ENCODE measurements at places on chromosomes 3 and 15.

DNA sequence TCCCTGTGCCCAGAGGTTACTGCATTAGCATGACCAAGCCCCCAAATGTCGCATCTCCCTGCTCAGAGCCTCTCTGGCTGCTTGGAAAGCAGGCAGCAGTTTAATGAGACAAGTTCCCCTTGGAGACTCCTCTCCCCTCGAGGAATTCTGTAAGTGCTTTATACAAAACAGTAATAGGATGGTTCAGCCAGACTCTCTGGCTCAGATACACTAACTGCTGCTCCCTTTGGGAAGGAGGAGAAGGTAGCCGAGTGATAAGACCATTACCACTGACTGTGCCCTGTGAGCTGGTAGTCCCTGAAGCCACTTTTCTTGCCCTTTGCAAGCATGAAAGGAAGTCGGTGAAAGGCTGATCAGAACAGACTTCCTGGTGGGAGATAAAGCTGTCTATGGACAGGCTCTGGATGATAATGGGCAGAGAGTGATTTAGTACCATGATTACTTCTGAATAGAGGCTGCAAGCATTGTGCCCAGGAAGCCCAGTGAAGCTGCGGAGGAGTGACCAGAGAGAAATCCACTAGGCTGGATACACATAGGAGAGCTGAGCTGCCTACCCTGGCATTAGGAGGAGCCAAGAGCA is 100.8 kb downstream of the SEMA6D start:
- no peak for DNase-seq

GRCh38 chr15:22951031-22951380 is 29.2 kb downstream of the CYFIP1 start:
- DNase-seq: no peak

DNA sequence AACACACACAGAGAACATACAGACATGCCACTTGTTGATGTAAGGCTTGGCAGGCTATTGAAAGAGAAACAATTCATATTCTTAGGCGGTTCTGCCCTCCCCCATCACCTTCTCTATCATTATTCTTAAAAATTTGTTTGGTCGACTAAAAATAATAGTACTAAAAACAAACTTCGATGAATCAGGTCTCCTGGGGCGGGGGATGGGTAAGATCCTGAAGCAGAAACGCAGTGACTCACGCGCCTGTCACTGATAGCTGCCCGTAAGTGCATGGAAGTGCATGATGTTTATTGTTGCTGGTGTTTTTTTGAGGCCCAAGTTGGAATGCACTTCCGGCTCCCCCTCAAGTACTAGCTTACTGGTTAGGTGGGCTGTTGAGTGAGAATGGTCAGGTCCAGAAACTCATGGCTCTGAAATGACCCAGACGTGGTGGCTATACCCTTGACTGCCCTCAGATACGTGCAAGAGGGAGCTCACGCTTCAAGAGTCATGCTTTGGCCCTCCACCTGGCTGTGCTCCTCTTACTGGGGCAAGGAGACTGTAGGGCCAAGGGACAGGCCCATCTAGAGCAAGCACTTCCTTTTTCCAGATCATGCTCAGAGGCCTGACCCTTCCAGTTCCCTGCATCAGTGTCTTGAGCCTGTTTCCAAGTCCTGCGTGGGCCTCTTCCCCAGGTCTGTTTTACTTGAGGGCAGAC is 10.9 kb downstream of the SMAD3 start:
- DNase-seq: no peak

- no peak for DNase-seq
These were observed 62.2 kb downstream of the DIPK2A start for GRCh38 chr3:144033863-144034262.

DNA sequence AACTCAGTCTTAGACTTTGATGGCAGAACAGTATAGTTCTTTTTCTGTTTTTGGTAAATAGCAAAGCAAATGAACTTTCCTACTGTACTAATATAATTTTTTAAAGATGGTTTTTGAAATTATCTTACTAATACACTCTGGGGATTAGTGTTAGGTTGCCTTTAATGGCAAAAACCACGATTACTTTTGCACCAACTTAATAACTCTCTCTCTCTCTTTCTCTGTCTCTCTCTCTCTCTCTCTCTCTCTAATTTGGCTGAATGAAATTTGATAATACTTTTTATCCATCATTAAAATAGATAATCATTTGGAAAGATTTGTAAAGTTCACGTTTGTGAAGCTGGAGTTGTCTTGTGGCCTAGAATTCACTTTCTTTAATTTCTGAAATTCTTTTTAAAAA is 257.8 kb downstream of the LPP start:
- DNase-seq: no peak

DNA sequence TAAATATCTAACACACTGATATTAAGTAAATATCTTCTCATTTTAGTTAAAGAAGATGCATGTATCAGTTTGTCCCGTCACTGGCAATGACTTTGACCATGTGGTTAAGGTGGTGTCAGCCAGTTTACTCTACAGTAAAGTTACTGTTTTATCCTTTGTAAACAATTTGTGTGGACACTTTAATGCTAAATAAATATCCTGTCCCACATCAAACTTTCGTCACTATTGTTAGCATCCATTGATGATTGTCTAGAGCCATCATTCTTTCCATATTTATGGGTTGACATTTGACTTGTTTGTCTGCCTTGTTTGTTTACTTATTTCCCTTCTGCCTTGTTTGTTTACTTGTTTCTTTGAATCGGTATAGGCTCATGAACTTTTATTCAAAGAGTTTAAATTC is 11.0 kb upstream of the GPD1L start:
- DNase-seq: no peak

- DNase-seq: no peak
These were observed 87.7 kb upstream of the LIMD1 start for GRCh38 chr3:45506751-45507391.

GRCh38 chr3:44530911-44531310 is 24.1 kb upstream of the ZKSCAN7 start:
- no peak for DNase-seq

- DNase-seq: no peak
These were observed 233.9 kb upstream of the CADM2 start for GRCh38 chr3:84724877-84725276.

GRCh38 chr3:149114458-149114857 is 15.0 kb upstream of the HPS3 start:
- DNase-seq: no peak

GRCh38 chr15:100951965-100952364 is 32.8 kb downstream of the LRRK1 start:
- no peak for DNase-seq

DNA sequence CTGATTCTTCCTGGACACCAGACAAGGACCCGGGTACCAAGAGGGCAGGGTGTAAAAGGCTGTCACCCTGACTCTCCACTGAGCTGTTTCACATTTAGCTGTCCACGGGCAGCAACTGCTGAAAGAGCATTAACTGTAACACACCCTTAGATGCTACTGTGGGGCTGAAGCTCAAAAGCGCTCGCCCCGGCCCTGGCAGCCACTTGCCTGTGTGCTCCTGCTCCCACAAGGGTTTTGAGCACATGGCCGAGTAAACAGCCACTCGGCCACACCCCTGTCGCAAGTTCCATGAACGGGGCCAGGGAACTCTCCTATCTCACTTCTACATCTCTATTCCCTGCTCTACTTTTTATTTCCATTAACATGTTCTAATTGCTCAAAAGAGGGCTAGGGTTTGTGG is 421.7 kb downstream of the TUSC7 start:
- DNase-seq: no peak

- DNase-seq: no peak
These were observed 1223.2 kb downstream of the OTOL1 start for GRCh38 chr3:162719684-162720341.

- DNase-seq: peak; percentile 23
These were observed 97.2 kb downstream of the TBC1D5 start for GRCh38 chr3:17645074-17645698.

- DNase-seq: no peak
These were observed 24.8 kb upstream of the PDCD6IP start for GRCh38 chr3:33773637-33774036.

GRCh38 chr3:64501298-64501906 is 186.4 kb downstream of the ADAMTS9 start:
- no peak for DNase-seq

GRCh38 chr15:91572110-91572509 is 281.4 kb upstream of the SLCO3A1 start:
- no peak for DNase-seq

- no peak for DNase-seq
These were observed 66.3 kb upstream of the POLG start for GRCh38 chr15:89400782-89401545.

DNA sequence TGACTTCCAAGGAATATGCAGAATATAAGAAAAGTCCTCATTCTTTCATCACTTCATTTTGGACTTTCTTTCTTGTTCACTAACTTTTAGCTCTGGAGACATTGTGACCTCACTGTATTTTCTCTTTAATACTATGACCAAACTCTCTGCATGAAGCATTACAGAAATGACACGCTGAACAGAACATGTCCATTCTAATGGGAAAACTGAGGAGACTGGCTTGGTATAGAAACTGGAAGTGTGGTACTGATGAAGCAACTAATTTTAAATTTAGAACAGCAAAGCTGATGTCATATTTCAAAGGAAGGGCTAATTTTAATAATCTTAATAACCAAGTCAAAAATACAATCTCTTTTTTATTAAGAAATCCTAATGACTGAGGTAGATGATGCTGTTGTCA is 4.7 kb downstream of the DPH3 start:
- no peak for DNase-seq

DNA sequence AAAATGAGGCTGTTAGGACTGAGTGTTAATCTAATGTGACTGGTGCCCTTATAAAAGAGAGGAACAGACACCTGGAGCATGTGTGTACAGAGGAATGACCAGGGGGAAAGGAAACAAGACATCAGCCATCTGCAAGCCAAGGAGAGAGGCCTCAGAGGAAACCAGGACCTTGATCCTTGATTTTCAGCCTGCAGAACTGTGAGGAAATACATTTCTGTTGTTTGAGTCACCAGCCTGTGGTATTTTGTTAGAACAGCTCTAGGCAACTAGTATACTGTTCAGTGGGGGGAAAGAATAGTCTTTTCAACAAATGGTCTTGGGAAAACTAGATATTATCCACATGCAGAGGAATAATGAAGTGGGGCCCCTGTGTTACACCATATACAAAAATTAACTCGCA is 80.6 kb downstream of the CCR1 start:
- no peak for DNase-seq

GRCh38 chr3:40677321-40677720 is 152.6 kb downstream of the ZNF621 start:
- DNase-seq: no peak
